Pancreas (tissue), 10 donors: ENCODE measurements at places on chromosomes 16 and 17. TPM values are rescaled to one million over a fixed set of nuclear protein-coding genes. Genes with fewer than 3 reads are reported as not detected.

The TOP3A gene
- 16.5 TPM for total RNA-seq

The CD300LB gene
- 0.19 TPM for total RNA-seq

DNA sequence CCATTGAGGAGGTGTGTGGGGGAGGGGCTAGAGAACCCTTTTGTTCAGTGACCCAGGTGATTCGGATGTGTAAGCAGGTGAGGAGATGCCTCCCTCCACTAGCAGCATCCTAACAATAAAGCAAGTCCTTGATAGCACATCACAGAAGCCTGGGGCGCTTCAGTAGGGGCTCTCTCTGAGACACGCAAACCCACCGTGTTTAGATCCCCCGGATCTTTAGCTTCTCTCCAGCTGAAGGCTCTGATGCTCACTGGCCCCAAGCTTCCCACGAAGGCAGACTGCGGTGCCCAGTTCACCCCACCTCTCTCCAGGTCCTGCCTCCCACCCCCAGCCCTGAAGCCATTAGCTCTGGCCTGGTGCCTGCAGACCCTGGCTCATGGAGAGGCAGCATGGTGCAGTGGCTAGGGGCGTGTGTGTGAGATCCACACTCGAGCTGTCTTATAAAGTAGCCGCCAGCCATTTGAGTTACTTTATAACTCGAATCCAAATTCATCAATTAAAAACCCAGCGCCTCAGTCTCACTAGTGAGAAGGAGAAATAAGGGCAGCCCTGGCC, 204.7 kb upstream of the TNRC6C start:
- H3K27me3 ChIP-seq, result no peaks in the 10 kb centered on the region
- no peaks in the 10 kb centered on the region for H3K4me1 ChIP-seq
- H3K27ac ChIP-seq, result no peak overlapping the region
- H3K36me3 ChIP-seq, result no peaks in the 10 kb centered on the region
- H3K4me3 ChIP-seq, result no peak overlapping the region

- H3K36me3 ChIP-seq, result no peaks in the 10 kb centered on the region
- peak; percentile 56 for DNase-seq
- no peaks in the 10 kb centered on the region for H3K27me3 ChIP-seq
- peaks cover 7% of the 10 kb centered on the region for H3K4me1 ChIP-seq
- no peak overlapping the region for H3K4me3 ChIP-seq
- H3K27ac ChIP-seq, result no peak overlapping the region
Observed at GRCh38 chr17:78263736-78264340, 32.4 kb downstream of the TMEM235 start.

GRCh38 chr16:83967838-83968305, at the start of gene NECAB2:
Gene NECAB2, plus strand, starts transcription at chr16:83968244. Its CDS starts 405 bp downstream, at chr16:83968649.
- peak within 1 kb of the TSS; percentile 22 for H3K4me3 ChIP-seq
- no peaks in the 10 kb centered on the region for H3K27me3 ChIP-seq
- H3K4me1 ChIP-seq, result no peaks in the 10 kb centered on the region
- H3K36me3 ChIP-seq, result no peaks in the 10 kb centered on the region
- DNase-seq, result peak; percentile 58
- H3K27ac ChIP-seq, result no peak within 1 kb of the TSS

- H3K4me3 ChIP-seq, result no peak overlapping the region
- no peak overlapping the region for H3K27ac ChIP-seq
- DNase-seq, result no peak
Observed at GRCh38 chr16:87681981-87682570, 79.8 kb downstream of the JPH3 start.

- no peaks in the 10 kb centered on the region for H3K36me3 ChIP-seq
- no peaks in the 10 kb centered on the region for H3K27me3 ChIP-seq
- H3K27ac ChIP-seq, result peak within 1 kb of the TSS; percentile 59
- peak within 1 kb of the TSS; percentile 42 for H3K4me3 ChIP-seq
Observed at GRCh38 chr17:8117980-8118768, at the start of gene ALOXE3. Gene ALOXE3, minus strand, starts transcription at chr17:8118514. Its CDS starts 524 bp downstream, at chr17:8117990.

- no peaks in the 10 kb centered on the region for H3K4me1 ChIP-seq
- H3K27ac ChIP-seq, result no peak overlapping the region
- peaks cover 3% of the 10 kb centered on the region for H3K36me3 ChIP-seq
- no peak for DNase-seq
Observed at GRCh38 chr16:68972013-68972412, 128.7 kb downstream of the TANGO6 start.

DNA sequence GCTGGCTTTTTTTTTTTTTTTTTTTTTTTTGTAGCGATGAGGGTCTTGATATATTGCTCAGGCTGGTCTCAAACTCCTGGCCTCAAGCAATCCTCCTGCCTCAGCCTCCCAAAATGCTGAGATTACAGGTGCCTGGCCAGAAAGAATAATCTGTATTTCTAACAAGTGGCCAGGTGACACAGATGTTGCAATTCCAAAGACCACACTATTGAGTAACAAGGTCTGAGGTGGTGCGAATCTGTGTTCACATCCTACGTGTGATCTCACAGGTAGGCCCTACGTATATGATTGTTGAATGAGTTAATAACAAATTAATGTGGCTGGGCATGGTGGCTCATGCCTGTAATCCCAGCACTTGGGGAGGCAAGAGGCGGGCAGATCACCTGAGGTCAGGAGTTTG, 33.3 kb downstream of the OTOA start:
- no peaks in the 10 kb centered on the region for H3K27me3 ChIP-seq
- no peak overlapping the region for H3K4me3 ChIP-seq
- H3K36me3 ChIP-seq, result no peaks in the 10 kb centered on the region
- no peaks in the 10 kb centered on the region for H3K4me1 ChIP-seq
- H3K27ac ChIP-seq, result no peak overlapping the region

DNA sequence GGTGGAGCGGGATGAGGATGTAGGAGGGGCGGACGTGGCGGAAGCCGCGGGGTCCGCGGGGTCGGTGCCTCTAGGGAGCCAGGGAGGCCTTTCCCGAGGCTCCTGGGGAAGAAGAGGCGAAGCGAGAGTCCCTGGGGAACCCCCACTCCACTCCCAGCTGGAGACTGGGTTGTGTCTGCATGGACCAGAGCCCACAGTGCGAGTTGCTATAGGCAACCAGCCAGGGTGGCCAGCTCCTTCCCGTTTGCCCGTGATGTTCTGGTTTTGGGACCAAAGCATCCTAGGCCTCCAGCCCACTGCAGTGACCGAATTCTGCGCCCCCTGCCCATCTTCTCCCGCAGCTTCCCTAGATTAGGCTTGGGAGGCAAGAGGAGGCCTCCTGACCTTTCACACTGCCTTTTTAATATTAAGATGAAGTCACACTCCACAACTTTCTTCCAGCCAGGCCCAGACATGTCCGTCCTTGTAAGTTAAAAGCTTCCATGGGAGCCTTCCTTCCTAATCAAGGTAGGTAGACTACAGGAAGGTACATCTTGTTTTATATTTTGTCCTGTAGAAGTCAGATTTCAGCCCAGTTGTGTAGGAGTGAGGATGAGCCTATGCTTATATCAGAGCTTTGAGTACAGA, 469 bp downstream of the AMZ2 start:
- no peak for DNase-seq
- H3K4me1 ChIP-seq, result peaks cover 8% of the 10 kb centered on the region
- H3K36me3 ChIP-seq, result no peaks in the 10 kb centered on the region
- no peaks in the 10 kb centered on the region for H3K27me3 ChIP-seq
- peak overlapping the region; percentile 86 for H3K4me3 ChIP-seq
- H3K27ac ChIP-seq, result peak overlapping the region; percentile 76

The OMG gene
- total RNA-seq, result not detected

The TEKT1 gene
- total RNA-seq, result not detected

GRCh38 chr17:83191388-83192160, 112.2 kb downstream of the METRNL start:
- H3K27ac ChIP-seq, result no peak overlapping the region
- DNase-seq, result peak; percentile 14
- no peaks in the 10 kb centered on the region for H3K4me1 ChIP-seq

The CYGB gene
- 8.3 TPM for total RNA-seq

- DNase-seq, result peak; percentile 97
- peak overlapping the region; percentile 85 for H3K27ac ChIP-seq
- H3K36me3 ChIP-seq, result no peaks in the 10 kb centered on the region
- H3K27me3 ChIP-seq, result no peaks in the 10 kb centered on the region
- no peaks in the 10 kb centered on the region for H3K4me1 ChIP-seq
Observed at GRCh38 chr16:29811170-29811895, 660 bp upstream of the PRRT2 start.

- peak; percentile 78 for DNase-seq
- H3K4me1 ChIP-seq, result peaks cover 6% of the 10 kb centered on the region
- H3K36me3 ChIP-seq, result no peaks in the 10 kb centered on the region
- no peaks in the 10 kb centered on the region for H3K27me3 ChIP-seq
- H3K4me3 ChIP-seq, result no peak overlapping the region
- H3K27ac ChIP-seq, result no peak overlapping the region
Observed at GRCh38 chr16:785563-786535, 2.3 kb downstream of the RPUSD1 start.

The ASGR1 gene
- total RNA-seq, result not detected

- H3K4me3 ChIP-seq, result no peak overlapping the region
- H3K27me3 ChIP-seq, result no peaks in the 10 kb centered on the region
- DNase-seq, result no peak
- no peak overlapping the region for H3K27ac ChIP-seq
- peaks cover 20% of the 10 kb centered on the region for H3K4me1 ChIP-seq
Observed at GRCh38 chr17:76673729-76674128, 30.2 kb upstream of the ST6GALNAC1 start.

DNA sequence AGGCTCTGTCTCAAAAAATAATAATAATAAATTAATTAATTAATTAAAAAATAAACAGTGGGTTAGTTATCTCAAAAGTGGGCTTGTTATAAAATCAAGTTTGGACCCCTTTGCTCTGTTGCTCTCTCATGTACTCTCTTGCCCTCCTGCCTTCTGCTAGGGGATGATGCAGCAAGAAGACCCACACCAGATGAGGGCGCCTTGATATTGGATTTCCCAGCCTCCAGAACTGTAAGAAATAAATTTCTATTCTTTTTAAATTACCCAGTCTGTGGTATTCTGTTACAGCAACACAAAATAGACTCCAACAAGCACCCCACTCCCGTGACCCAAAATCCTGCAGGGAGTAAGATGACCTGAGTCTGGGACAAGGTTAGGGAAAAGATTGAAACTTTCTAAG, 2.1 kb upstream of the ZNF652 start:
- H3K36me3 ChIP-seq, result no peaks in the 10 kb centered on the region
- H3K27me3 ChIP-seq, result no peaks in the 10 kb centered on the region
- no peak for DNase-seq
- peaks cover 14% of the 10 kb centered on the region for H3K4me1 ChIP-seq
- no peak overlapping the region for H3K4me3 ChIP-seq

The TBC1D3 gene
- total RNA-seq, result not detected

The LLGL1 gene
- 3.9 TPM for total RNA-seq

The PPL gene
- total RNA-seq, result 10.4 TPM

- no peaks in the 10 kb centered on the region for H3K4me1 ChIP-seq
- H3K27me3 ChIP-seq, result no peaks in the 10 kb centered on the region
- no peaks in the 10 kb centered on the region for H3K36me3 ChIP-seq
- H3K4me3 ChIP-seq, result no peak overlapping the region
Observed at GRCh38 chr17:13592427-13592826, 9.3 kb downstream of the HS3ST3A1 start.
